ENCODE measurements at places on chromosomes 3 and 15.

DNA sequence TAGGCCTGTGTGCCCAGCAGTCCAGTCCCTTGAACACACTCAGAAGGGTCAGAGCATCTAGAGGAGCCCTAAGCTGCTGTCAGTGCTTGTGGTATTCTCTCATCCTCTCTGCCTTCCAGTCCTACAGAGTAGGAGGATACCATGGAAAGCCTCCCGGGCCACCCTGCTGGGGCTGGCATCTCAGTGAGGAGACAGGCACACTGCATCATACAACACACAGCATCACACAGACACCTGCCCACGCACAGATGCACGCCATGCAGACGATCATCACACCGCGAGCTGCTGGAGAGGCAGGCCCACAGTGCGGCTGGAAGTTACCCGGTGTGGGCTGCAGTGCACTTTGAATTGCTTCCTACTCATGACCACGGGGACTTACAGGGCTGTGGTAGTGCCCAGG lies 15.2 kb downstream of the GABRA5 start:
- DNase-seq = no peak

- DNase-seq = no peak
Observed at GRCh38 chr3:161103776-161104385, 1.3 kb downstream of the B3GALNT1 start.

GRCh38 chr15:99732751-99733267 lies 428 bp downstream of the LYSMD4 start:
- no peak for DNase-seq

- DNase-seq = no peak
Observed at GRCh38 chr3:128262457-128262856, 109.2 kb downstream of the EEFSEC start.

GRCh38 chr3:145294572-145294971 lies 866.4 kb downstream of the PLOD2 start:
- no peak for DNase-seq

Data from SW480 (cell line).